ENCODE measurements at places on chromosomes 1 and 21. TPM values are rescaled to one million over a fixed set of nuclear protein-coding genes. Genes with fewer than 3 reads are reported as not detected.
A peak's percentile ranks its signal among the peaks of the same experiment; 100 is the strongest.

Gene DYNLT5
- under 0.01 TPM for total RNA-seq

Gene CTSE
- not detected for total RNA-seq

Gene SAMSN1
- total RNA-seq, result not detected

Gene HCRTR1
- not detected for total RNA-seq

GRCh38 chr21:34606621-34607020, 8.3 kb downstream of the RCAN1 start:
- no peaks in the 10 kb centered on the region for H3K27me3 ChIP-seq
- H3K4me1 ChIP-seq, result no peaks in the 10 kb centered on the region
- DNase-seq, result no peak
- H3K27ac ChIP-seq, result no peak overlapping the region
- H3K4me3 ChIP-seq, result no peak overlapping the region

DNA sequence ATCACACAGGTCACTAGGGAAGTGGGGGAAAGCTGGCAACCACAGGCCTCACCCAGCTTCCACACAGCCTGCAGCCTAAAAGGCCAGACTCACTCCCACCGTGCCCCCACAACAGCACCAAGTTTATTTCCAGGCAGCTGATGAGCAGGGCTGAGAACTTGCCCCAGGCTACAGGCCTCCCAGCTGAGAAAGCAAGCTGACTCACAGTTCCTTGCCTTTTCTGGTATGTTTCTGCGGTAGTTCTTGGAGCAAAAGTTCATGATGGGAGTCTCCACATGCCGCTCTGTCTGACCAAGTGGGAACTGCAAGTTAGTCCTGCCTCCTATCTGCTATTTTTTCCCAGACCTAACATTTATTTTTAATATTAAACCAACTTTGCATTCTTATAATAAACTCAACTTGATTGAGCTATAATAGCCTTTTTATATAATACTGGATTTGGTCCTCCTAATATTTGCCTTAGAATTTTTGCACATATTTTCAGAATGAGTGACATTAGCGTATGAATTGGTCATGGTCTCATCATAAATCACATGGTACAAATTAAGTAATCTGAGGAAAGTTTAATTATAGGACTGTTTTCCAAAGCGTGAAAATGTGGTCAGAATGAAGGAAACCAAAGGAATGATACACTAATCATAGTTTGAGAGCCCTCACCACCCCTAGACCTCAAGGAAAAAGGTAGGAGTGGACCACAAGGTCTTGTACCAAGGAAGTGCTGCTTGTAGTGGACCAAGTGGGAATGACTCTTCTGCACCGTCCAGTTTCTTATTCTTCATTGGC, 30.7 kb downstream of the RPAP2 start:
- peak; percentile 13 for DNase-seq
- H3K36me3 ChIP-seq, result no peaks in the 10 kb centered on the region
- no peaks in the 10 kb centered on the region for H3K4me1 ChIP-seq
- H3K27ac ChIP-seq, result no peak overlapping the region
- no peaks in the 10 kb centered on the region for H3K27me3 ChIP-seq

- H3K4me1 ChIP-seq, result no peaks in the 10 kb centered on the region
- no peaks in the 10 kb centered on the region for H3K27me3 ChIP-seq
- no peak overlapping the region for H3K27ac ChIP-seq
- no peak overlapping the region for H3K4me3 ChIP-seq
Observed at GRCh38 chr1:18072066-18072465, 35.5 kb upstream of the IGSF21 start.

GRCh38 chr1:187871177-187871845, 1042.6 kb downstream of the PLA2G4A start:
- peak; percentile 15 for DNase-seq
- H3K27ac ChIP-seq, result no peak overlapping the region
- no peak overlapping the region for H3K4me3 ChIP-seq
- no peaks in the 10 kb centered on the region for H3K4me1 ChIP-seq
- H3K27me3 ChIP-seq, result no peaks in the 10 kb centered on the region
